ENCODE measurements at places on chromosomes 11 and 22.

GRCh38 chr11:75673977-75674582 lies 5.2 kb upstream of the MAP6 start:
- DNase-seq, result no peak

DNA sequence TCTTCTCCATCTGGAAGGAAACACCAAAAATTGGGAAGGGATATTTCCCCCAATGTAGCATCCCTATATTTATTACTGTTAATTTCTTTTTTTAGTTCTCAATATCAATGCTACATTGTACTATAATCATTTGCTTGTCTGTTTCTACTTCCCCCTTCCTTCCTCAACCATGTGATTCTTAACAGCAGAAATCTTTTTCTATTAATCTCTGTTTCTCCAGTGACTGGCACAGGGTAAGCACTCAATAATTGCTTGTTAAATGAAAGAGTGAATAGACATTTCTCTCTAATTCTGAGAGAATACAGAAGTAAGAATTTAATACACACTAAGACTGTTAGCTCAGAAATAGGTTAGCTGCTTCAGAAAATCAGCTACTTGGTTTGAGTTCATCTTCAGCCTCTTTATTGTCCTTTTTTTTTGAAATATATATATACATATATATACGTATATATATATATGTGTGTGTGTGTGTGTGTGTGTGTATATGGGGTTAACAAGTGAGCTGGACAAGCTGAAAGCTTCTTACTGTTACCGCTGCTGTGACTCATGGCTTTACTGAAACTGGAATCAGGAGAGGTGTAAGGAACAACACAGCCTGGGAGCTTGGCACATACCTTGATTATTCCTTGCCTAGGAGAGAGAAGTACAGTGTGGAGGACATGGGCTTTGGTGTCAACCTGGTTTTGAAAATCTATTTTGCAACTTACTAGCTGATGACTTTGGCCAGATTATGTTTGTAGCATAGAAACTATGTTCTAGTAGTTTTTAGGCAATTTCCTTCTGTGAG lies 26.2 kb upstream of the PDE3B start:
- DNase-seq, result no peak

DNA sequence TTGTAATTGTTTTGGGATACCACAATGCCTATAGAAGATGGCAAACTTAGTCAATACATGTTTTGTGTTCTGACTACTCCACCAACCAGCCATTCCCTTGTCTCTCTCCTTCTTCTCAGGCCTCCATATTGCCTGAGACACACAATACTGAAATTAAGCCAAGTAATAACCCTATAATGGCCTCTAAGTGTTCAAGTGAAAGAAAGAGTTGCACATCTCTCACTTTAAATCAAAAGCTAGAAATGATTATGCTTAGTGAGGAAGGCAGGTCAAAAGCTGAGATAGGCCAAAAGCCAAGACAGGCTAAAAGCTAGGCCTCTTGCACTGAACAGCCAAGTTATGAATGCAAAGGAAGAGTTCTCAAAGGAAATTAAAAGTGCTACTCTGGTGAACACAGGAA lies 318.7 kb downstream of the TTC28 start:
- no peak for DNase-seq

DNA sequence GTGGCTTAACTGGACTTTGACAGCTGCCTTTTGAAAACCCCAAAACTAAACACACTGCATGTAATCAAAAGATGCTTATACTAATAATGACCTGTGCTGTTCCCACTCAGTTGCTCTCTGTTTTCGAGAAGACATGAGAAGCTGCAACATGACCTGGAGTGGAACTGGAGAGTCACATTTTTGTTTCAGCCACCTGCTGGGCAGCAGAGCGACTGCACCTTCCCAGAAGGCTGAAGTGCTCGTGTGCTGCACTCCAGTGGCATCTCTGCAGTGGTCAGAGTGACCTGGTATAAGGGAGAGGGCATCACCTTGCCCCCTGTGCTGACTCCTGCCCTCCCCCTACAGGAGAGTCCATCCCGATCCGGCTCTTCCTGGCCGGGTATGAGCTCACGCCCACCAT lies 8.6 kb downstream of the THYN1 start:
- DNase-seq, result no peak

GRCh38 chr11:33575311-33575710 lies 125.3 kb downstream of the C11orf91 start:
- no peak for DNase-seq

GRCh38 chr22:41369837-41370236 lies 11.9 kb upstream of the TEF start:
- DNase-seq, result no peak

DNA sequence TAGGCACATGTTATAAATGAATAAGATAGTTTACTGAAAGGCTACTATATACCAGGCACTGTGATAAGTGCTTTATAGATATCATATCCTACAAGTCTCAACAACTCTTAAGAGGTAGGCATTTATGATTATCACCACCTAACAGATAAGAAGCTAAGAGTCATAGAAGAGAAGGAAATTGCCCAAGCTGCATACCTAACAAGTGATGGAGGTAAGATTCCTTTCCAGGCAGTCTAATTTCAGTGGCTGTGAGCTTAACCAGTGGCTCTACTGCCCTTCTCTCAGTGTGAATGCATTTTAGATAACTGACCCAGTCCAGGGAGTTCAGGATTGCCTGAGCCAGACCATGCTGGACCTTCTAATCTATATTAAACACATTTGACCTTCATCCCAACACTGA lies 39.2 kb downstream of the HEPHL1 start:
- no peak for DNase-seq

GRCh38 chr11:100778166-100778785 lies 91.2 kb downstream of the ARHGAP42 start:
- peak; percentile 28 for DNase-seq

- DNase-seq, result no peak
These were observed 28.2 kb downstream of the JHY start for GRCh38 chr11:122910775-122911174.

GRCh38 chr11:70112017-70112434 lies 33.9 kb downstream of the ANO1 start:
- no peak for DNase-seq

All from NCI-H1436 (cell line).